ENCODE measurements at places on chromosomes 4 and X.

- DNase-seq = no peak
These were observed 450.3 kb upstream of the PCDH7 start for GRCh38 chr4:30269850-30270249.

GRCh38 chr4:181083757-181084361 lies 1159.3 kb upstream of the TENM3 start:
- DNase-seq = no peak

GRCh38 chrX:74603040-74603439 lies 11.4 kb downstream of the RLIM start:
- DNase-seq = no peak

GRCh38 chr4:78612398-78613178 lies 61.0 kb downstream of the ANXA3 start:
- DNase-seq = no peak

- peak; percentile 70 for DNase-seq
These were observed 125.2 kb downstream of the STIM2 start for GRCh38 chr4:26985873-26986272.

GRCh38 chr4:56653461-56654237 lies 27.4 kb downstream of the HOPX start:
- DNase-seq = no peak

DNA sequence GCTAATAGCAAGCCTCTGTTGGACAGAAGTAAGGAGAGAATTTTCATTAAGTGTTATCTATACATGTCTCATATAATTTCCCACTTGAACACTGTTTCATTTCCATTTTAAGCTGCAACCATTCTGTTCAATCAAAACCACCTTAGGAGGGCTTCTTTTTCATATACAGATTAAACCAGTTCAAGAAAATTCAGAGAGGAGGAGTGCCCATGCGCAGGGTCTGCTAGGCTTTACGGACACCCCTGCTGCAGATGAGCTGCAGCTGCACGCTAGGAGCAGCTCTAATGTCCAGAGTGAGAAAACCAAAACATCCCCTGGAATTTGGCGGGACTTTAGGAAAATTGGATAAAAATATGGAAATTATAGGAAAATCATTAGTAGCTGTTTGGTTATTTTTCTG lies 541.0 kb downstream of the SPRY1 start:
- no peak for DNase-seq

DNA sequence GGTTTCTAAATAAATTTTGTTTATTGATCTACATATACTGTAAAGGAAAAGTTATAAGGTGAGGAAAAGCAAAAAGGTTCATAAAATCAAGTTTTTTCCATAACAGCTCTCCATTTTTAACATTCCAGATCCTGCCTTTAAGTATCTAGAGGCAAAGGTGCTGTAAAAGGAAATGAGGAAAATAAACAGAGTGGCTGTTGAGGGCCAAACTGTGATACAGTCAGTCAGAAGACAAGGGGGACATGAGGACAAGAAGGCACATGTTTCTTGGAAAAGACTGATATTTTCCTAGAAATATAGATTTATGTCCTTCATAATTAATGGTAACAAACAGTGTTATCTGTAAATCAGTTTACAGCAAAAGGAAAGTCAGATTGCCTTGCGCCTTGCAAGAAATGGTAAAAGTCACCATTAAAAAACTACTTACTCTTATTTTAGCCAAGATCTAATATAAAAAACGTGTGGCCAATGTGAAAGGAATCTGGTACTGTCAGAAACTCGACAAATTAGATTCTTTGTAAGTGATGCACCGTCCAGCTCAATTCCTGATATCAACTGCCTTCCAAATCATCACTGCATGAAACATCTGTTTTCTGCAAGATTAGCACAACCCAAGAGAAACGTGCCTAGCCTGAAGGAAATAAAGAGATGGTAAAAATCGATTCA lies 34.0 kb upstream of the VEGFD start:
- DNase-seq = peak; percentile 79

DNA sequence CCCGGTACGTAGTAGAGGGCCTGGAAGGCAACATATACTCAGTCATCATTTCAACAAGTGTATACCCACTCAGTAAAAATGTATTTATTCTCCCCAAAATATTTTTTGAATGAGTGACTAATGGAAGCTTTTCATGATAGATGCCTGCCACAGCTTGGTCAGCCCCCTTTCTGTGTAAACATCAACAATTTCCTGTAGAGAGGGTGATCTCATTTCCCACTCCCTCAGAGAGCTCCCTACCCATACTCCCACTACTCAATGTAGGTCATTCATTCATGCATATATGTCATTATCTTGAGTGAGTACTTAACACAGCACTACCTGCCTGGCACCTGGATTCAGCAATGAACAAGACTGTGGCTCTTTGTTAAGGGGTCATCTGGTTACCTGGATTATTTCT lies 81.9 kb downstream of the STK32B start:
- DNase-seq = no peak

- no peak for DNase-seq
These were observed 26.3 kb upstream of the TNIP3 start for GRCh38 chr4:121190389-121190788.

DNA sequence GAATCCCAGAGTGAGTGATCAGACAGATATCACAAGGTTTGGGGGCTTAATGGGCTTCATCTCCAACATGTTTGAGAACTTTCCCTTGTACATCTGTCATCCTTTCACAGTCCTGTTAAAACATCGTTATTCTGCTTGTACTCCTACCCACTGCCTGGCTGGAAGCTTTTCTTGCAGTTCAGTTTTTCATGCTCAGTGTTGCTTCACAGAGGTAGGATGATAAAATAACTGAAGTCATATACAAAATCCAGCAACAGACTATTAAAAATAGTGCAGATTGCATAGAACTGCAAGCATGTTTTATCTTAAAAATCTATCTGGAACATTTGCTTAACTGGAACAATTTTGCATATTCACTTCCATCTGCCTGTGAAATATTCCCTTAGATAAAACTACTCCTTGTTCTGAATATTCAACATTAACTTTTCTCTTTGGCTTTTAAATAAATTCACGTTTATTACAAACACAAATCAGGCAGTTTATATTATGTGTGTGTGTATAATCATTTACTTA lies 579.6 kb upstream of the IGFBP7 start:
- DNase-seq = no peak

GRCh38 chr4:118369231-118369630 lies 16.4 kb upstream of the PRSS12 start:
- no peak for DNase-seq

DNA sequence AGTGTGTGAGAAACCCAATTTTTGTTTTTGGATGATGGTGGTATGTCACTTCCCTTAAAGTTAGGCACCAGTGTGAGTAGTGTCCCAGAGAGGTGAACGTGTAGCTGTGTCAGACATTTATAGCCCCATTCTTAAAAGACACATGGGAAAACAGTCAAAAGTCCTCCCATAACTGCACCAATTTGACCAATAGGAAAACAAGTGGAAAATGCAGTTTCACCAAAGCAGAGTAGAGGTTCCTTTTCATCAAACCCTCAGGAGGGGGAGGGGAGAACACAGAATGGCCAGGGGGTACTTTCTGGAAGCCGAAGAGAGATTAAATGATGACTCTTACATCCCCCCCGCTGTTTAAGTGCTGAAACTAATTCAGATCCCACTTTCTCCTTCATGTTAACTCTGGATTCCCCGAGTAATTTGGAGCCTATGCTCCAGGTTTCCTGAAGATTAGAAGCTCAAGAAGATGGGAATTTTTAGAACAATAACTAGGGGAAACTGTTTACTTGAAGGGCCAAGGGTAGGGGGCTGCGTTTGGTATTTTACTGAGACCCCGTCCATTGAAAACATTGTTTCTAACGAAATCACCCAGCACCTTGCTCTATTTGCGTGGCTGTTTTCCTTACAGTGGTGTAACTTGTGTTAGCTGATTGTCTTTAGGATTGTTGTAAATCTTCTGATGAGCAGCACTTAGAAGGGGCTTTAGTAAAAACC lies 2.1 kb upstream of the LEF1 start:
- no peak for DNase-seq

DNA sequence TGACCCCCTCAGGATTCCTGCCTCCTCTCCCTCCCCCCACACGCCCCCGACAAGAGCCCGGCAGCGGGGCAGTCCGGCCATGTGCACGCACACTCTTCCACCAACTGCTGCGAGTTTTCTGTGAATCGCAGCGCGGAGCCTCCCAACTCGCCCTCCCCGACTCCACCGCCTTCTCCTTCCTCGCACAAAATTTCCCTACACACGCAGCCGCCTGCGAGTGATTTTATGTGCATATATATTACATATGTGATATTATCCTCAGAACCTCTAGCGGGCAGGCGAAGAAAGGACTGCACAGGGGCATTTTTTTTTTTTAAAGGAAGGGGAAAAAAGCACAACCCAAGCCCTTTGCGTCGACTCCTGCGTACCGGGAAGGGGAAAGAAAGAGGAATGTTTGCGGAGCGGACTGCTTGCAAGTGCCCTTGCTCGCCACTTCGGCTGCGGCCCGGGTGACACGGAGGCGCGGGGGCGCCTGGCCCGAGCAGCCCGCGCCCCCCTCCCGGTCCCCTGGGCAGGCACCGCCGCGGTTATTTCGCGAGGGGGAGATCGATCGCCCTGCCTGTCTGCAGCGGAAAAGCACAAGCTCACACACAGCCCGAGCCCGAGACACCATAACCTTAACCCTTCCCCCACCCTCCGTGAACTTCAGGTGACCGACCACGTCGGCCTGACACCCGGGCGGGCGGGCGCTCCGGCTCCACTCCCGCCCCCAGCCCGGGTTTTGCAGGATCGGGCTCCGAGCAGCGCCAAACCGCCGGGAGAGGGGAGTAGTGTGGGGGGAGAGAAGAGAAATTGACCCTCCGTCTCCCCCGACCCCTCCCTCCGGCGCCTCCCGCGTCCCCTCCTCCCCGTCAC lies 2.3 kb downstream of the ZNF827 start:
- peak; percentile 69 for DNase-seq

- DNase-seq = peak; percentile 2
These were observed 62.4 kb upstream of the WDFY3 start for GRCh38 chr4:85028910-85029309.

DNA sequence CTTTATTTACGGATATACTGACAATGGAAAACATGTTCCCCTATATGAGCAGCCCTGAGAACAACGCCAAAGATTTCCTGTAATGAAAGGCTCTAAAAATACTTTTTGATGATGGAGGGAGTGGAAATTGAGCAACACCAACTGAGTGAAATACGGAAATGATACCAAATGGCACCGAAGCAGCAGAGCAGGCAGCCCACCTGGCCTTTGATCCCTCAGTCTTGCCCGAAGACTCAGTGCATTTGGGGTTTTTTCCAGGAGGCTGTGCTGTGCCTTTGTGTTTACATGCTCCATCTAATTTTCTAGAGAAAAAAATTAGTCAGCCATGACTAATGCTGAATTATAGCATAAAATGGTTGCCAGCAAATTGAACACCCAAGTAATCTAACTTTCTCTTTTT lies 169.9 kb upstream of the RBPJ start:
- DNase-seq = peak; percentile 50

DNA sequence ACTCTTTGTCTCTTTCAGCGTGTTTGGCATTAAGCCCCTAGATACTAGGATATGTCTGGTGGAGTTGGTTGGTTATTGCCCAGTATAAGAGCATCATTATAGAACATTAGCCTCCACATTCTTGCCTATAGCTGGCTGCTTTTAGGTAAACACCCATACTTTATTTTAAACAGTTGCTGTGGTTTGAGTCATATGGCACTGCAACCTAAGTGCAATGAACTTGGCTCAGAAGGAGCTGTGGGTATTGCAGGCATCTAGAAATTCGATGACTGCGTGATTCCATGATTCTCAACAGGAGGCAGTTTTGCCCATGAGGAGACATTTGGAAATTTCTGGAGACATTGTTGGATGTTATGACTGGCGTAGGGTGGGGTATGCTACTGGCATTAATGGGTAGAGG lies 49.5 kb downstream of the DCLK2 start:
- DNase-seq = no peak

- DNase-seq = no peak
These were observed 5.7 kb downstream of the CITED1 start for GRCh38 chrX:72299891-72300630.

DNA sequence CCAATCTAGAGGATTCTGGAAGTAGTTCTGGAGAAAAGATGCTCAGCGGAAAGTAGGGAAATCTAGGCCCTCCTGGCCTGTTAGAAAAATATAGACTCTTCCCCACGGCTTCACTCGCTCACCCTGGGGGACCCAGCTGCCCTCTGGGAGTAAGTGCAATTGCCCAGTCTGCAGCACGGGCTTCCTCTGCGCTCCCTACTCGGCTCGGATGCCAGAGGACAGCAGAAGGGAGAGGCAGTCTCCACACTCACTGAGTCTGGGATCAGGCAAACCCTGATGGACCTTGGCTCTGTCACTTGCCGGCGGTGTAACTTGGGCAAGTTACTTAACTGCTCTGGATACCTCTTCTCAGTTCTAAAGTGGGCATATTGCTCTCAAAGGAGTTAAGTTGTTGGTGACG lies 2.1 kb downstream of the SHISA3 start:
- DNase-seq = no peak

DNA sequence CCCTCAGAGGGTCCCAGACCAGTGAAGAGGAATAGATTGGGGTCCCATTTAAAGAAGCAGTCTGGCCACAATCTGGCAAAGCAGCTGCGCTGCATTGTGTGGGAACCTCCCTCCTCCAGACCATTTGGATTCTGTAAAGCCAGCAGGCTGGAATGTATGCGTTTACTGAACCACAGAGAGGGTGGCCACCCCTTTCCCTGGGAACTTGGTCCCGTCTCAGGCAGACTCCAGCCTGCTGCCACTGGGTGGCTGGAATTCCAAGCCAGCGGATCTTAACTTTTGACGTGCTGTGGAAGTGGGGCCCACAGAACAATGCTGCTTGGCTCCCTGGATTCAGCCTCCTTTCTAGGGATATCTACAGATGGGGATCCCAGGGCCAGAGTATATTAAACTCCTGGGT lies 307.2 kb downstream of the DACH2 start:
- no peak for DNase-seq

GRCh38 chr4:140754918-140755773 lies 1.0 kb downstream of the TBC1D9 start:
- no peak for DNase-seq

DNA sequence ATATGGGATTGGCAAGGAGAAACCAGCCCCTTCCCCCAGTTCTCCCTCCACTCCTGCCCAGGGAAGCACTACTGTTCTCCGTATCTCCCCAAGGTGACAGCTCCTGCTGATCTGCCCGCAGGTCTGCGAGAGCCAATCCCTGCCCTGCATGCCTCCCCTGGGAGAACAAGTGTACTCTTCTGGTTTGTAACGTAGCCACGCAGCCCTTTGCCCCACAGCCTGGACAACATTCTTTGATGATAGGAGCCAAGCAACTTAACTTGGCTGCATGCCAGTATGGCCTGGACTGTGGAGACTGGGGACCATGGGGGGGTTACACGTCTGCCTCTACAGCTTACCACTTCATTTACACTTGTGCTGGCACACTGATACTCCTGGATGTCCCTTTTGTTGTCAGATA lies 2.0 kb downstream of the STBD1 start:
- no peak for DNase-seq

All from astrocyte (in vitro differentiated cells and primary cell).